ENCODE measurements at places on chromosomes 1 and 21.

GRCh38 chr1:96090134-96090533, 631.5 kb upstream of the PTBP2 start:
- DNase-seq: no peak
- no peaks in the 10 kb centered on the region for H3K36me3 ChIP-seq
- H3K27ac ChIP-seq: no peak overlapping the region
- H3K27me3 ChIP-seq: no peaks in the 10 kb centered on the region
- no peaks in the 10 kb centered on the region for H3K4me1 ChIP-seq

DNA sequence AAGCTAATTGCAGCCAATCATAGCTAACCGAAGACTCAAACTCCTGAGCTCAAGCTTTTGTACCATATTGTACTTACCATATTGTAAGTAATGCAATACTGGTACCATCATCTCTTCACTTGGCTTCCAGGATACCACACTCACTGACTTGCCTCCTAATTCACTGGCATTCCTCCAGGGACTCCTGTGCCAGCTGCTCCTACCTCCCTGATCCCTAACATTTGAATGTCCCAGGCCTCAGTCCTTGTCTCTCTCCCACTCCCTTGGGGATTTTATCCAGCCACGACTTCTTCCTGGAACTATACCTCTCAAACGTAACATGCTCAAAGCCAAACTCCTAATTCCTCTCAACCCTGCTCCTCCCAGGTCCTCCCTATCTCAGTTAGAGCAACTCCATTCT, 33.8 kb downstream of the USP48 start:
- DNase-seq: no peak
- H3K4me1 ChIP-seq: peaks cover 25% of the 10 kb centered on the region
- peaks cover 83% of the 10 kb centered on the region for H3K36me3 ChIP-seq
- H3K27ac ChIP-seq: no peak overlapping the region

GRCh38 chr1:98157524-98158313, 236.9 kb upstream of the DPYD start:
- no peaks in the 10 kb centered on the region for H3K27me3 ChIP-seq
- no peak overlapping the region for H3K27ac ChIP-seq
- H3K4me3 ChIP-seq: no peak overlapping the region

GRCh38 chr1:12556368-12556930, 61.6 kb downstream of the DHRS3 start:
- peak; percentile 62 for DNase-seq
- H3K27me3 ChIP-seq: no peaks in the 10 kb centered on the region
- no peak overlapping the region for H3K4me3 ChIP-seq
- H3K36me3 ChIP-seq: no peaks in the 10 kb centered on the region
- H3K27ac ChIP-seq: peak overlapping the region; percentile 87

DNA sequence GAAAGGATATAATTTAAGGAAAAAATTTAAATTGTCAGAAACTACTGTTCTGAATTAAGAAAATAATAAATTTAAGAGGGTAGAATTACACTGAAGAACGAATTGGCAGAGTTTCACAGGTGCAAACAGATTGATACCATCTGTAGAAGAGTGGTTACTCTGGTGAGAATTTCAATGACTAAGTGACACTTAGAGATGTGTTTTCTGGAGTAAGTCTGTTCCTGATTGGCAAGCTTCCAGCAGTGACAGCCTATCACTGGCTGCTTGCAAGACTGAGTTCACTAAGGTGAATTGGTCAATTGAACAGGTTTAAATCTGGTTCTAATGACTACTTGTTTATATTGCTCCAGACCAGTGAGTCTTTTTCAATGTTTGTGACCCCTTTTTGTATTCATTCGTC, 838.2 kb upstream of the RGS18 start:
- H3K4me3 ChIP-seq: no peak overlapping the region
- H3K4me1 ChIP-seq: no peaks in the 10 kb centered on the region
- DNase-seq: no peak
- no peaks in the 10 kb centered on the region for H3K27me3 ChIP-seq

GRCh38 chr1:64410217-64410616, 59.7 kb upstream of the CACHD1 start:
- no peaks in the 10 kb centered on the region for H3K4me1 ChIP-seq
- no peaks in the 10 kb centered on the region for H3K27me3 ChIP-seq
- no peak overlapping the region for H3K27ac ChIP-seq
- no peaks in the 10 kb centered on the region for H3K36me3 ChIP-seq
- DNase-seq: no peak

DNA sequence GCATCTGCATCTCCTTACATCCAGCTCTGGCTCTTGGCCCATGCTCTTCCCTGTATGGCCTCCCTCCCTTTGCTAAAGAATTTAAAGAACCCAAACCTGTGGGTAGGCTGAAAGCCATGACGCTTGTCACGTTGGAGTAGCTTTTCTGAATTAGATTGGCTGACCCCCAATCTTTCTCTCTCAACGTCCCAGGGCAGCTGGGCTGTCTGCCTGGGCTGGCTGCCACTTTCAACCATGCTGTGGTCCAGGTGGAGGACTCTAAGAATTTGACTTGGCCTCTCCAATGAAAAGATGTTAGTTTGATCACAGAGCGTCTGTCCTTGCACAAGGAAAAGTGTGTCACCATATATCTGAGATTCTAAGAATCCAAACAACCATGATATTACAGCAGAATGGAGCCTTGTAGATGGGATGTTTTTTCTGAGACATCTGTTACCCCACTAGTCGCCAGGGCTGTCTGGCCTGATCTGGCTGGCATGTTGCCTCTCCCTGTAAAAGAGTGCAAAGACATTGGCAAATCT, 6.5 kb upstream of the IGSF3 start:
- H3K36me3 ChIP-seq: no peaks in the 10 kb centered on the region
- DNase-seq: no peak
- H3K27me3 ChIP-seq: peaks cover 13% of the 10 kb centered on the region
- no peak overlapping the region for H3K27ac ChIP-seq

GRCh38 chr1:9242338-9242969, 7.9 kb downstream of the H6PD start:
- H3K4me3 ChIP-seq: peak overlapping the region; percentile 62
- DNase-seq: peak; percentile 86
- peak overlapping the region; percentile 97 for H3K27ac ChIP-seq
- H3K4me1 ChIP-seq: peaks cover 100% of the 10 kb centered on the region

- DNase-seq: no peak
- H3K36me3 ChIP-seq: peaks cover 38% of the 10 kb centered on the region
- H3K27me3 ChIP-seq: no peaks in the 10 kb centered on the region
- H3K4me3 ChIP-seq: no peak overlapping the region
Measured at GRCh38 chr1:225996946-225997545, 2.1 kb downstream of the SDE2 start.

- no peaks in the 10 kb centered on the region for H3K27me3 ChIP-seq
- H3K4me1 ChIP-seq: peaks cover 63% of the 10 kb centered on the region
- no peak for DNase-seq
- H3K27ac ChIP-seq: peak overlapping the region; percentile 99
Measured at GRCh38 chr1:112698366-112699310, 8.3 kb downstream of the RHOC start.

DNA sequence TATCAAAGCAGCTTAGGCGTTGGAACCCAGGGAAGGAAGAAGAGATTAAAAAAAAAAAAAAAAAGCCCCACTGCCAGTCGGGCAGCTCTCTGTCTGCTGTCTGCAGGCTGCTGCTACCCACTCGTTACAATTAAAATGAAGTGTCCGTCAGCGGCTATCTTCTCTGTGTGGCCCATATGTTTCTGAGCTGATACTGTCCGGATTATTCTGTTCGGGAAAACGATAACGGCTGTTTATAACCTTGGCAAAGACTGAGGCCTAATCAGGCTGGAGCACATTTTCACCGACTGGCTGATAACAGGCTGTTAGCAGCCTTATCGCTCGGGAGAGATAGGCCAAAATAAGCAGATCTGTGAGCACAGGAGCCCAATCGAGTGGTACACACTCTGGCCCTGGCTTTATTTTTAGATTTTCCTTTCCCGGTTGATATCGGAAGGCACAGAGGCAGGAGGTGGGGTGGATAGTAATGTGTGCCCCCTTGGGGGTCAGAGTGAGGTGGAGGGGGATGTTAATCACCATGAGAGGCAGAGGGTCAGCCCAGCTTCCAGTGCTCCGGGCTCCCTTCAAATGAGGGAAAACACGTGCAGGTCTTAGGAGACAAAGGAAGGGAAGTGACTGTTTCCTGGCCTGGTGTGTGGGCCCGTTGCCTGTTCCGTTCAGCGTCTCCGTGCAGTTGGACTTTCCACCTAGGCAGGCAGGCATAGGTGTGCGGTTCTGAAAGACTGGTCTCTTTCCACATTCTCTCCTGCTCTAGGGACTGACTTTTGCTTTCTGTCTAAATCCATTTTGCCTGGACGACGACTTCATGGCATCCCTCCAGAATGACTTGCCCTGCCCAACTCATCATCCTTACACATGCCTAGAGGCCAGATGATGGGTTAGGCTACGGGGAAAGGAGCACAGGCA, 153.4 kb downstream of the PBX1 start:
- H3K36me3 ChIP-seq: no peaks in the 10 kb centered on the region
- no peak for DNase-seq
- peaks cover 74% of the 10 kb centered on the region for H3K4me1 ChIP-seq
- H3K4me3 ChIP-seq: peak overlapping the region; percentile 15

DNA sequence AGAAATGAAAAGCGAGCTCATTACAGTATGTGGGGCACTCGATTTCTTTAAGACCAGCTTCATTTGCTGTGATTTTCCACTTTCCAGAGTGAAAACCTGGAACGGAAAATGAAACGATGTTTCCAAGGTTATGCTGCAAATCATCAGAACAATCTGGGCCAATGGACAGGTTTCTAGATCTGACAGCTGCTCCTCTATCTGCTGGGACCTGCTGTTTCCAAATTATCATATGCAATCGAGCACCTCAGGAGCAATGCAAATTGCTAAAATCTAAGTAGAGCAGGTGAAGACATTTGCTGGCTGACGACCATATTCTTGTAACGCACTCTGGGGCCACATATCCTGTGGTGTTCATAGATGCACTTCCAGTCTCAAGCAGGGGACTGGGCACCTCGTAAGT, 39.7 kb upstream of the TIAM1 start:
- no peak for DNase-seq
- peaks cover 7% of the 10 kb centered on the region for H3K27me3 ChIP-seq
- H3K4me3 ChIP-seq: no peak overlapping the region
- no peaks in the 10 kb centered on the region for H3K4me1 ChIP-seq
